KG1 (cell line): ENCODE measurements at places on chromosomes 12 and 14.

DNA sequence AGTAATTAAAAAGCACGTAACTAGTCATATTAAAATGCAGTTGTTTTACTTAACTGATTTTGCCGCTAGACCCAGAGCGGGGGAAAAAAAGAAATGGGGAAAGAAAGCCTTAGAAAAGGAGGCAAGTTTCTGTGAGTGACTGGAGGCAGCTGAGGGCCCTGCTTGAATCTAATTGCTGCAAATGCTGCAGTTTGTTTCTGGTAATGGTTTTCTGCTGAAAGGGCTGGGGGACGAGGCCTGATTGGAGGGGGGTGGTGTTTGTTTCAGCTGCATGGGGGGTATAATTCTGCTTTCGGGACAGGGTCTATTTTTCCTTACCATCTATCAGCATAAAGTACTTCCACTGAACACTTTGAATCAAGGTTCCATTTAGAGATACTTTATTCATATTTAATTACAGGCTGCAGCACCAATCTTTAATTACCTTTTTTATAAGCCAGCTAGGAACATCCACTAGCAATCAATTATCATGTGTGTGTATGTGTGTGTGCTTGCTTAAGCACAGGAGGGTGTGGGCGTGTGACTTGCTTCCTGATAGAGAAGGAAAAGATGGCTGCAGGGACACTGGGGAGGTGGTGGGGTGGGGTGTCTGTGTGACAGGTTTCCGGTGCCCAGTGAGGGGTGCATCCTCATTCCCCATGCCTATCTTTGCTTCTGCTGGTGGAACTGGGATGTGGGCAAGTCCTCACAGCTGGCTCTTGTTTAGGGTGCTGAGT is 83.4 kb downstream of the ADCK1 start:
- DNase-seq = no peak

DNA sequence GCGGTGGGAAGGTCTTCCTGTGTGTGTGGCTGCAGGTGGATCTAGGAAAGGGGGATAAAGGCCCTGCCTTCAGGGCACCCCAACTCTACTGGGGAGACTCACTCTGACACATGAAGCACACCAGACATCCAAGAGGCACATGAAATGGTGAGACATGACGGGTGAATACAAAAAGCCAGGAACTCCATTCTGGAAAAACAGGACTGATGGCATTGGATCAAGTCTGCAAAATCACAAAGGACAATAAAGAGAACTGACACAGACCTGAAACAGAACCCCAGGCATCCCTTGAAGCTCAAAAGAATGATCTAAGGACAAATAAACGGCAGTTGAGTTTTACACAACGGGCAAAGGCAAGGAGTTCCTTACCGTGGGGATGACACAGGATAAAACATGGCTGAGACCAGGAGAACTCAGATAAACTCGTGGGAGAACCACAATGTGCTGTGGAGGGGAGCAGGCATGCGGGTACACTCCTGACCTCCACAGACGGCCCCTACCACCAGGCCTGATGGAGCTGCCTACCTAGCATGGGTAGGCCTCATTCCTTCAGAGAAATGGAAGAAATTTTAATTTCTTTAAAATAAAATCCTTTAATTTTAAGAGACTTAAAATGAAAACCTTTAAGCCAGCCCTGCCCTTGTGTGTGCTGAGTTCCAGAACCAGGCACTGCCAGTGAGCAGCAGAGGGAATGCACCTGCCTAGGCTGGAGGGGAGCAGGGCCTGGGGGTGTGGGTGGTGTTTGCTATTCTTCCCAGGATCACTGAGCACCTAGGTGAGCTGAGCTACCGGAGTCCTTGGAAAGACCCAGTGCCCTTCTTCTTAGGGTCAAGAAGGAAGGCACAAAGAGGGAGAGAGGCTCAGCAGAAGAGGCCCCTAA is 100.1 kb downstream of the SINHCAF start:
- no peak for DNase-seq

GRCh38 chr12:106010741-106011140 is 128.0 kb downstream of the NUAK1 start:
- no peak for DNase-seq

DNA sequence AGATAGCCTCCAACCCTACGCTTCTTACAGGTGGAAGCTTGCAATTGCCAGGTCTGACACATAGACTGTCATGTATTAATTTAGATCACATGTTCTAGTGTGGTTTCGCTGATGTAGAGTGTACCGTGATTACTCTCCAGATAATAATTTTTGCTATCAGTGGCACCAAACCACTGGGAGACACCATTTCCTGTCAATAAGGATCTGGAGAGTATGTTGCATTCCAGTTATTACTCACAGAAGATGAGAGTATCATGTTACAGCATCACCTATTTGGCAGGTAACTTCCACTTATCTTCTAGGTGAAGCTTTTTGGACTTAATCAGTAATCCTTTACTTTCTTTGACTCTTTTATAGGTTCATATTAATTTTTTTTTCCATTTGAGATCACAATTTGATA is 147.2 kb downstream of the HELB start:
- no peak for DNase-seq

- DNase-seq = no peak
Observed at GRCh38 chr14:71452539-71452938, 479.7 kb upstream of the RGS6 start.

DNA sequence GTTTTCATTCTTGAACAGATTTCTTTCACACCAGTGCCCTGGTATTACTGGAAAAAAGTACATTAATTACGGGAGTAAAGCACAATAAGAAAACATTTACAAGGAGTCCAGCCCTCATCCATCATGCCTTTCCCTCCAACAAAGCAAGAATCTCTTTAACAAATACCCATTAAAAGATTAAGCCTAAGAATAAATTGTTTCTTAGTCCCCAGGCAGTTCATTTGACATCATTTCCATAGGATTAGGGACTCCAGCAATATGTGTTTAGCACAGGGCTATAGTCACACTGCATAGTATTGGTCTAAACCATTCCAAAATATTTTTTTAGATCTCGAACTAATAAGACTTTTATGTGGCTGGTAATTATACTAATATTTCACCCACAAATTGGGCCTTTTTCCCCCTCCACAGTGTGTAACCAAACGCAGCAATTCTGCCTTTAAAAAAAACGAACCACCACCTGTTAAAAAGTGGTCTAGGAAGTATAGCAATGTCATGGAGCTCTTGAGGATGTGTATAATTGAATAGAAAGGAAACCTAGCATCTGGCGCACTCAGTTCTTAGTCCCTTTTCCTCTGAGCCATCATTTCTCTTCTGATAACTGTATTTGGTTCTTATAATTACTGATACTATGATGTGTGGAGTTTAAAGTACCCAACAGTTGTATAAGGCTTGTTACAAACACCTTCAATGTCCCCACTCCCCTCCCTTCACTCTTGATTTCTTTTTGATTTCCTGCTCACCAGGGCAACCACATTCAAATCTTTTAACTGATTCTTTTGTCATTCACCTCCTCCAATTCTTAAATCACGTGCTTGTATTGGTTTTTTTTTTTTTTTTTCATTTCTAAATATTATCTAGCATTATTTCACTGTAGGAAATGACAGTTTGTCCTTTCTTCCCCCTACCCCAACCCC is 138.7 kb downstream of the ETV6 start:
- DNase-seq = no peak

- DNase-seq = no peak
Observed at GRCh38 chr12:32379213-32379612, 20.1 kb upstream of the FGD4 start.

- DNase-seq = no peak
Observed at GRCh38 chr14:24329736-24330135, 5.1 kb downstream of the ADCY4 start.

DNA sequence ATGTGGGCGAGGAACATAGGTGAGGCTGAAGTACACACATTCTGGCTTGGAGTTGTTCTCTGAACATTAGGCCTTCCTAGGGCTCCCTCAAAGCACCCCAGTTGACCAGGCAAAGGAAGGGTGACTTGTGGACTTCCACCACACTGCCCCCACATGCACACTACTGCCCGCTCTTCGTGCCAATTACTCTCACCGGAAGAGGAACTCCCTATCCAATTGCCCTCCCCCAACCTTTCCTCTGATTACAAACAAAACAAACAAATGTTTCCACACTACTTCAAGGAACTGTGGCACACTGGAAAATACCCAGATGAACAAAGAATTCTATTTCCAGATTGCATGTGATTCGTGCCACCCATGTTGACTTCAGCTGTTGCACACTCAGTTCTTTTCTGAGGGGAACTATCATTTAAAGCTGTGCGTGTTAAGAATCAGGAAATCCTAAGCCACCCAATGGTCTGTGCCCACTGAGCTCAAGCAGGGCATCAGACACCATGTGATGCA is 139.3 kb downstream of the SSPN start:
- DNase-seq = no peak

- no peak for DNase-seq
Observed at GRCh38 chr12:109782326-109782703, 50.9 kb downstream of the TRPV4 start.

DNA sequence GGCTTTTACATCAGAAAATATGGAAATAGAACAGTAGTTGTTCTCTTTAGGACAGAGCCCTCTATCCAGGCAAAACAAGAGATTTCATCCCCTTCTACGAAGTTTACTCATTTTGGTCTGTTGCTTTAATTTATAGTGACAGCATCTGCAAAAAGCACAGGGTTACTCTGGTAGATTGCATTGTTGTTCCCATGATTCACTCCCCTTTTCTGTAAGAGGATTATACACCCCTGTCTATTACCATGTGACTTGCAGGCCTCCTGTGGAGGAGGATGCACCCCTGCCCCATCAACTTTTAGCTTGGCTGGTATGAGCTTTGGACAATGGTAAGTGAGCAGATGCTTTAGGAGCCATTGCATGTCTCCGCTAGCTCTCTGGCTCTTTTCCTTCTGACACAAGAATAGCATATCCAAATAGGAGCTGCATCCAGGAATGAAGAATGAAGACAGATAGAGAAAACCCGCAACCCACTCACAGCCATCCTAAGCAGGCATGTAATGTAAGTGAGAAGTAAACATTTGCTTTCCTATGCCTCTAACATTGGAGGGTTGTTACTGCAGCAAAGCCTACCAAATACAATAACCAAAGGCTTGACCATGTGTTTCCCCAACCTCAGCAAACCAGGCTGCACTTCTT is 304.2 kb downstream of the AKAP6 start:
- no peak for DNase-seq

DNA sequence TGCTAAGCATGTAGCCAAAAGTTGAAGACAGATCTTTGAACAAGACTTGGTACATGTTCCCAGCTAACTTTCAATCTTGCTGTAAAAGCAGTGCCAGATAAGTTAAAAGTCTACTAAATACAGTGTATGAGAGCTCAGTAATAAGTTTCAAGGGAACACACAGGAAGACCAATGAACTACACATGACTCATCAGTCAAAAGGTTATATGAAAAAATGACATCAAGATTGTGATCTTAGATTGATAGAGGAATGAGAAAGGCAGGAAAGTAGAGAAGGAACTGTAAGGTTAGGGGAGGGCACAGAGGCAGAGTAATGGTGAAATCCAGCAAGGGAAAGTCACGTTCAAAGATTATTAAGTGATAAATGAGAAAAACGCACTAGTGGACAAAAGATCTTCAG is 249.9 kb upstream of the FLRT2 start:
- DNase-seq = no peak

- DNase-seq = no peak
Observed at GRCh38 chr12:96687719-96688118, 198.3 kb downstream of the CFAP54 start.

DNA sequence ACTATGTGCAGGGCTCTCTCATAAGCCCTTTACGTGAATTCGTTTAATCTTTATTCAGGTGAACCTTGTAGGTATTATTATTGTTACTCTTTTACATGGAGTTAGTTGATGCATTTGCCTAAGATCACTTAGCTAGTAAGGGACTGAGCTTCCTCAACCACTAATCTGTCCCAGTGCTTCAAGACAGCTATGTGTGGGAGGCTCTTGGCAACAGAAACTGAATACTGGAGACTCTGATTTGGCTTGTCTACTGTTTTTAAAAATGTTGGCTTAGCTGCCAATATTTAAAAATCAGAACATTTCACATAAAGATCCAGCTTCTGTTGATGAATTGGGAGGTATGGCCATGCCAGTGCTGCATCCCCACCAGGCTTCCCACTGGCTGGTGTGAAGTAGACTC is 6.8 kb downstream of the KNTC1 start:
- DNase-seq = no peak

DNA sequence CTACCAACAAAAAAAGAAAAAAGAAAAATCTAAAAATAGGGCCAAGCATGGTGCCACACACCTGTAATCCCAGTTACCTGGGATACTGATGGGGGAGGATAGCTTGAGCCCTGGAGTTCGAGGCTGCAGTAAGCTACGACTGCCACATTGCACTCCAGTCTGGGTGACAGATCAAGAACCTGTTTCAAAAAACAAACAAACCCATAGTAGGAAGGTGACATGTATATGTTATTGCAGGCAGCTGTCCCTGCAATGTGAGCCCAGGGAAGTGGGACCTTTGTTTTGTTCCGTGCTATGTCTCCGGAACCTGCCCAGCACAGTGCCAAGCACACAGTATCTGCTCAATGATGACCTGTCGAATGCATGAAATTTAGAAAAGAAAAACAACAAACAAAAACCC is 37.2 kb upstream of the YY1 start:
- DNase-seq = no peak
